ENCODE measurements at places on chromosomes 6 and 20.

DNA sequence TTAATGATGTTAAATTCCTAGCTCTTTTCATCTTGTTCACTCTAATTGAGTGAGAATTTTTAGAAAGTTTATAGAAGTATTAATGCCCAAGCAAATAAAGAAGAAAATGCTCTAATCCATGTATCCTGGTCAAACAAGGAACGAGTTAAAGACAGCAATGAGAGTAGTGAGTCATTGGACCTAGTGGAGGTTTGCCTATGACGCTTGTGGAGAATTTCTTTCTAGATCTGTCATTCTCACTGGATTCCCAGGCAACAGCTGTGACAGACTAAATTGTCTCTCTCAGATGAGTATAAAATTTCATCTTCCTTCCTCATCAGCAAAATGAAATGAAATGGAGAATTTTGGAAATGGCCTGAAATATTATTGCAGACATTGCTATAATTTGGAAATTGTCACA, 127.9 kb downstream of the COL19A1 start:
- no peak for DNase-seq

DNA sequence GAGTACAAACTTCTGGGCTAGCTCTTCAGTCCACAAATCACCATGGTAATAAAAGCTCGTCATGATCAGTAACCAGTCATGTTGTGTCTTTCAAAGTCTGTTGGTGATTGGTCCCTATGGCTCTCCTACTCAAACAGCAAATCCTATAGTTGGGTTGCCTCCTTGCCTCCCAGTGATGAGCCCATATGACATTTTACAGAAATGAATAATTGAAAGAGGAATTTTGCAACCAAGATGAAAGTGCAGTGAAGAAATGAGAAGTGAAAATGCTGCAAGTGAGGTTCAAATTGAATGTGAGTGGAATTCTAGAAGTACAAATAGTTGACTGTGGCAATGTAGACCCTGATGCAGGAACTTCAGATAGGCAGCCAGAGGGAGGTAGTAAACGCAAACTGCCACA, 5.1 kb upstream of the SIRPD start:
- no peak for DNase-seq

- no peak for DNase-seq
Measured at GRCh38 chr6:107154131-107154800, 39.0 kb upstream of the BEND3 start.

GRCh38 chr6:56803594-56803993, 151.3 kb upstream of the BEND6 start:
- no peak for DNase-seq

- no peak for DNase-seq
Measured at GRCh38 chr6:152351110-152351509, 286.1 kb downstream of the SYNE1 start.

DNA sequence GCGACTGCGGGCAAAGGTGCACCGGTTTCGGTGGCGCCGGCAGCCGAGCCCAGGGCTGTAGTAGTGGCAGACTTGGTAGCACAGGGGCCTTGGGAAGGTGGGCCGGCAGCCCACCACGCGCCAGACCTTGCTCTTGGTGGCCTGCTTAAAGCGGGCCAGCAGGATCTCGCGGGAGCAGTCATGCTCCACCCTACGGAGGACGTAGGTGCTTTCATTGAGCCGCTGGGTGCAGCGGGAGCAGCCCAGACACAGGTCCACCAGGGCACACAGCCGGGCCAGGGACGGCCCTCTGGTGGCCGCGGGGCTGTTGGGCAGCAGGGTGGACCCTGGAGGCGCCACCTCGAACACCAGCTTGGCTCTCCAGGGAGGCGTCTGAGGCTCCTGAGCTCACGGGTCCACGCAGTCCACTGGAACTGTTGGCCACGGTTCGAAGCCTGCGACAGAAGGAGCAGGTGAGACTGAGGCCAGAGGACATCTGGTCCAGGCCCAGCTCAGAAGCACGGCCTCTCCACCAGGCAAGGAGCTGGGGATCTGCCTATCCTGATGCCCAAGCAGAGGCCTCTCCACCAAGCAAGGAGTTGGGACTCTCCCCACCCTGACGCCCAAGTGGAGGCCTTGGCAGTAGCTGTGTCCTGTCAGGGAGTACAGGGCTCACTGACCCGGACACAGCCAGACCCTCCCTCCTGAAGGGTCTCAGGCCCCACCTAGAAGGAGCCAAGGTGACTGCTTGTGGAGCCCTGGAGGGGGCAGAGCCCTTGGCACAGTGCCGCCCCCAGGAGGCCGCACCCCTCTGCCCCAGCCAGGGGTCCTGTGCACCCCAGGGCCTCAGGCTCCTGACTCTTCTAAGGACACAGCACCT, 1.0 kb downstream of the HELZ2 start:
- DNase-seq, result no peak

DNA sequence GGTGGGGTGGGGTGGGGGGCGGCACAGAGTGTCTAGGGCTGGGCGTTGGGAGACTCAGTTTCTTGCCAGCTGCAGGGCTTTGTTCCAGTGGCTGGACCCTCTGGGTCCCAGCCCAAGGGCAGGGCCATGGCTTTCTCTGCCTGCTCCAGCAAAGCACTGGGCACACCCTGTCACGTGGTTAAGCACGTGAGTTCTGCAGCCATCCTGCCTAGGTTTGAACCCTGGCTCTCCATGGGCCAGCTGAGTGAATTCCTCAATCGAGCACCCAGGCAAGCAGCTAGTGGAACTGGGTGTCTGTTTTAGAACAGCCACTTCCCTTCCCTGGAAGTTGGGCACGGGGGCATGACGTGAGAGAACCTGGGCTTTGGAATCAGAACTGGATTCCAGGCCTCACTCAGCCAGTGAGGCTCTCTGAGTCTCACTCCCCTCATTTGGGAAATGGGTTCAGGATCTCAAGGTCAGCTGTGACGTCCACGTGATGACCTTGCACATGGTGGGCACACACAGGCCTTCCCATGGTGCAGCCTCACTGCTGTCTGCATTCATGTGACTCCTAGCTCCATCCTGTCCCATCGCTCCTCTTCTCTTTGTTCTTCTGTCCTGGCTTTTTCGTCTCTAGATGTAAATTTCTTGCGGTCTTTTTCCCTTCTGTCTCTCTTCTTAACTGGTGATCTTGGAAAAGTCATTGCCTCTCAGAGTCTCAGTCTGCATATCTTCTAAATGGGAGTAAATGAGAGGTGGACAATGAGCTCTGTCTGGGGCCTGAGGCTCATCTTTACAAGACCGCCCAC, 45.9 kb downstream of the NOL4L start:
- DNase-seq, result no peak

DNA sequence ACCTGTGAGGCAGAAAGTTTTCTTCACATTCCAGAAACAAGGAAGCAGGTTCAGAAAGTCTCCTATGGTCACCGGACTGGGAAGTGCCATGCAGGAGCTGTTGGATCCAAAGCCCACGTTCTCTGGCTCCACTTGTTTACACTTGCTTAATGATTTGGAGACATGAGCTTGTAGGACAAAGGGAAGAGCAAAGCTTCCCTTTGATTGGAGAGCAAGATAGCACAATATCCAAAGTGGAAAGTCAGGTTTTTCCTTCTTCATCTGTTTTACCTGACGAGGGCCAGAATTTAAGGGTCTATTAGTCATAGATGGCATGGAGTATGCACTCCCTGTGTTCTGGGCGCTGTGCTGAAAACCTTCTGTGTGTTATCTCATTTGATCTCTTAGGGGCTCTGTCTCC, 81.2 kb downstream of the PDE7B start:
- no peak for DNase-seq

Measured in NCI-H2081 treated with DMSO at 0.1 percent for 48 hours (cell line).